ENCODE measurements at places on chromosomes 2 and 18.

- DNase-seq = peak; percentile 31
These were observed 22.4 kb downstream of the CYP27C1 start for GRCh38 chr2:127197475-127198385.

- no peak for DNase-seq
These were observed 146.3 kb downstream of the ANKRD44 start for GRCh38 chr2:197164141-197164754.

GRCh38 chr2:233471291-233472035 lies 95.1 kb downstream of the USP40 start:
- no peak for DNase-seq

- no peak for DNase-seq
These were observed 210.6 kb downstream of the SEPTIN10 start for GRCh38 chr2:109402980-109403840.

DNA sequence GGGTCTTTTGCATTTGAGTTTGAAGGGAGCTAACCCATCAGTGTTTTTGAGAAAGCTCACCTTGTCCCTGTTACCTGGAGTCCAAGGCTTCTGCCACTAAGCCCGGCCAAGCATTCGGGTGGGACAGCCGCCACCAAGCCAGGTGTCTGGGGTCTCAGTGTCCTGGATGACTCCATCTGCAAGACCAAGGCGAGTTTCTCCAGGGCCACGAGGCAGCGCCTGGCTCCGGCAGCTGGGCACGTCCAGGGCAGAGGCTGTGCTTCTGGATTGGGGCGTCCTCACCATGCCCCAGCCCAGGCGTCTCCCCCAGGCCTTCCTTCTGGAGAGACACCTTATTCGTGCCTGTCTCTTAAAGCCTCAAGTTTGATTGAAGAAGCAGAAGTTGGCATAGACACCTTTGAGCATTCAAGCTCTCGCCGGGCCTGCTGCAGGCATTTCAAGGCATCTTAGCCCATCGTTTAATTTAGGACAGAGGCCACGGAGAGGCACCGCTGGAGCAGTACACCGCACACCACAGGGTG lies 24.9 kb downstream of the MLPH start:
- no peak for DNase-seq

DNA sequence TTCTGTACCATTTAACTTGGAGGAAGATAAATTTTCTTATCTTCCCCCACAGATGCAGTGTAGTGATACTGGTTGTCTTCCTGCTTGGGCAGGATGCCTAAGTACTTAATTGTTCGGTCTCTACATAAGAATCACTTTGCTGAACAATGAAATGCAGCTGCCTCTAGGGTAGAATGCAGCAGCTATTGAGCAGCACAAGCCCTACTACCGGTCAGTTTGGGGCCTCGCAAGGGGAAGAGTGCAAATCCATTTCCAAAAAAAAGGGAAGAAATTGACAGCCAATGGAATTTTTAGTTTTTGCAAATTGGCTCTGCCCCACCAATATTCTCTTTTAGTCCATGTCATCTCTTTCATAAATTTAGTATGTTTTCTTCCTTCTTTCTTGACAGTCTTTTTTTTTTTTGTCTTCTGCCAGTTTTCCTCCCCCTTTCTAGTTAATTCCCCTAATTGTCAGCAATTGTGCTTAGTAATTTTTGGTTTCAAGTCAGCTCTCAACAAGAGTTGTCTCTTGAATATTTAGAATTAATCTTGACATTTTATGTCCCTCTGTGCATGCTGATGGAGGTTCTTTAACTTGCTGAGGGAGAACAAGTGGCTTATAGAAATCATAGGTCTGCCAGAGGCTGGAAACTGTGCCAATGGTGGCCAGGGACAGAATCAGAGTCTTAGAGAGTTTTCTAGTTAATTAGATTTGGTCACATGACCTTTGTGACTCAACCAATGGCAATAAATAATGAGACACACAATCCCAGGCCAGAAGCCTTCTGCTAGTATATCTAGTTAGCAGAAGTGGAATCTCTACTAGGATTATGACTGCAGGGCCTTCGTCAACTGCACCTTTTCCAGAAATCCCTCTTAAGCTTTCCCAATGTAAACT lies 270.0 kb downstream of the CTNNA2 start:
- DNase-seq = no peak

DNA sequence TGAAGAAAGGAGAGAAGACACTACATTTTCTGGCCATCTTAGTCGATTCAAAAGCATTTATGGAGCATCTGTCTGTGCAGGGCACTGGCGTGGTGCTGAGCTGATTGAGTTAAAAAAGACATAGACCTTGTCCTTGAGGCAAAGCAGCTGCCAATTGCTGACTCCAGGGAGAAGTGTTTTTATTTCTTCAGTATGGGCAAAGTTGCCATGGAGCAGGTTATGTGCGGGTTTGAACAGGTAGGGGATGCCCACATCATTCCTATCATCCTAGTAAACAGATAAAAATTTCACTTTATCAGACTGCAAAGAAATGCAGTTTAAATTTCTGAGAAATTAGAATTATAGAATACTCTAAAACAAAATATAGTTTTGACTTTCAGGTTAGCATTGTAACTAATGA lies 125.8 kb downstream of the NUP35 start:
- no peak for DNase-seq

DNA sequence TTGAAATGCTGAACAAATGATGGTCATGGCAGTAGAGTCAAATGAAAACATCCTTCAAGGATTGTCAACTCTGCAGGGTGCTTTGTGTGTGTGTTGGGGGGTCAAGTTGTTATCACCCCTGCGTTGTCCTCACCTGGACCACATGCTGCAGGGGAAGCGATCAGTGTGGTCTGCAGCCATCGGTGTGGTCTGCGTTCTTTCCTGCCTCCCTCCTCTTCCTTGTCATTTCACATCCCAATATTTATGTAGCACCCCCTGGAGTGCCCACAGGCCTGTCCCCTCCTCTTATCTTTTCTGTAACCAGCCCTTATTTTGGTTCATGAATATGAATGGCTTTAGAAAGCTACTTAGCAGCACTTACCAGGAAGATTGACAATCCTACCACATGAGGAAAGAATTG lies 38.9 kb downstream of the UGP2 start:
- DNase-seq = no peak

DNA sequence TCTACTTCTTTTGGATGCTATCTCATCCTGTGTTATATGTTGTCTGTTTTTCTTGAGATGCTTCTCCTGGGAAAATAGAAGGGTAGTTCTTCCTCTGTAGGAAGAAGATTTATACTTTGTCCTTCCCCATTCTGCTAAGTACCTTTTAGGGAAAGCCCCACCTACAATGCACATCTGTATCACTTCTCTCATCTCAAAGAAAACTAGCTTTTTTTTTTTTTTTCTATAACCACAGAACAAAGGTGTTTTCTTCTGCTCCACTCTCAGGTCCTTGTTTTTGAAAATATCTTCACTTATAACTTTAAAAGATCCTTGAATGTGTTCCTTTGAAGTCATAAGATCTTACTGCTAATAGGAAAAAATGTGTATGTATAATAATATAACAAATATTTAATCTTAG lies 30.8 kb downstream of the CCDC150 start:
- DNase-seq = no peak

DNA sequence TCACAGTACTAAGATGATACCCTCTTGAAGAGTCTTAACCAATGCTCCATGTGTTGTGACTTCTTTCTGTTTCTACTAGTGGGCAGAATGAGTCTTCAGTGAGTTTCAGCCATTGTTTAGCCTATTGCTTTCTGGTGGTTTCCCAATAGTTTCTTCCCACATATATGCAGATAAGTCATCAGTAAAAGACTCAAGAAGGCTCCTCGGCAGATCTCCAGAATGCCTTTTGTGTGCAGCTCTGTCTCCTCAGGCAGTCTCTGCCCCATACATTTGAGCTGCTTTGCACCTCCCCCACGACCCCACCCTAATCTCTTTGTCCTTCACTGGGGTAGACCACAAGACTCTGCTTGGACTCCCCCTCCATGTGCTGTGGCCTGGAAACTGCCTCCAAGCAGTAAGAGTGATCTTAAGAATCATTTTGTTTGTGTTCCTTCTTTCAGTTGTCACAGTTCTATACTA lies 71.6 kb upstream of the CHRNA1 start:
- DNase-seq = peak; percentile 97

GRCh38 chr2:238162846-238163441 lies 4.2 kb downstream of the ERFE start:
- peak; percentile 44 for DNase-seq

- no peak for DNase-seq
These were observed 139.0 kb upstream of the LINC00305 start for GRCh38 chr18:64287926-64288325.

GRCh38 chr2:33320573-33320972 lies 155.9 kb upstream of the RASGRP3 start:
- DNase-seq = peak; percentile 54

- DNase-seq = no peak
These were observed 51.9 kb downstream of the TSHZ1 start for GRCh38 chr18:75262511-75262910.

- no peak for DNase-seq
These were observed 99.3 kb downstream of the GATA6 start for GRCh38 chr18:22268641-22269128.

- DNase-seq = no peak
These were observed 108.2 kb upstream of the MYCN start for GRCh38 chr2:15832030-15832709.

- DNase-seq = peak; percentile 9
These were observed 48.6 kb upstream of the FSIP2 start for GRCh38 chr2:185689906-185690539.

DNA sequence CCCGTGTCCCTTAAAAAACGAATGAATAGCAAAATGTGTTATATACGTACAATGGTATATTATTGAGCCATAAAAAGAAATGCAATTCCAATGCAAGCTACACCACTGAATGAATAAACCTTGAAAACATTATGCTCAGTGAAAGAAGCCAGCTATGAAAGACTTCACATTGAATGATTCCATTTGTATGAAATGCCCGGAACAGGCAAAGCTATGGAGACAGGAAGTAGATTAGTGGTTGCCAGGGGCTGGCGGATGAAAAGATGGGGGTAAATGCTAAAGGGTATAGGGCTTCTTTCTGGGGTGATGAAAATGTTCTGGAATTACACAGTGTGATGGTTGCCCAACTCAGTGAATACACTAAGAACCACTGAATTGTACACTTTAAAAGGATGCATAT lies 113.3 kb downstream of the NOL10 start:
- no peak for DNase-seq

DNA sequence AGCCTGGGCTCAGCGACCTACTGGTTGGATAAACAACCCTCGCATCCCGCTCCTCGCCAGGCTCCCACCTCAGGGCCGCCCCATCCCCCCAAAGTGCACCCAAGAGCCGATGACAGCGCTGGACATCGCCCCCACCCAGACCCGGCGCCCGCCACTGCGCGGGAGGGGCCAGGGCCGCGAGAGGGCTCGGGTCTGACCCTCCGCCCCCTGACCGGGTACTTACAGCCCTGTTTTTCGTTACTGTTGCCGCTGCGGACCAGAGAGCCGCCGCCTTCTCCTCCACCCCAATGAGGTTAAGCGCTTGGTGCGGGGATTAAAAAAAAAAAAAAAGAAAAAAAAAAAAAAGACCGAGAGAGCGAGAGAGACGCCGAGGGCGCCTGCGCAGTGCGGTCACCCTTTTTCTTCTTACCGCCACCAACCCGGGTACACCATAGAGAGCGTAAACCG lies at the start of gene CLASP1:
Gene CLASP1 (minus strand): TSS at position 314 of the 447 bp plus-strand sequence. CDS start 43,567 bp downstream, outside the sequence.
- DNase-seq = no peak

DNA sequence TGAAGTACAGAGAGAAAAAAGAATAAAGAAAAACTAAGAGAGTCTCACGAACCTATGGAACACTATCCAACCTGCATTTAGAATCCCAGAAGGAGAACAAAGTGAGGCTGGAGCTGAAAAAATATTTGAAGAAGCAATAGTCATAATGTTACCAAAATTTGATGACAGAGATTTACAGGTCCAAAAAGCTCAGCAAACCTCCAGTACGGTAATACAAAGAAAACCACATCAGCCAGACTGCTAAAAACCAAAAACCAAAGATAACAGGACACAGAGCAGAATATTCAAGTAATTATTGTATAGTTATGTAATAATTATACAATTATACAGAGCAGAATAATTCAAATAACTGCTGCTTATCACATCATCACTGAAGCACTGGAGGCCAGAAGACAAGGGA lies 23.7 kb downstream of the ATL2 start:
- DNase-seq = no peak

DNA sequence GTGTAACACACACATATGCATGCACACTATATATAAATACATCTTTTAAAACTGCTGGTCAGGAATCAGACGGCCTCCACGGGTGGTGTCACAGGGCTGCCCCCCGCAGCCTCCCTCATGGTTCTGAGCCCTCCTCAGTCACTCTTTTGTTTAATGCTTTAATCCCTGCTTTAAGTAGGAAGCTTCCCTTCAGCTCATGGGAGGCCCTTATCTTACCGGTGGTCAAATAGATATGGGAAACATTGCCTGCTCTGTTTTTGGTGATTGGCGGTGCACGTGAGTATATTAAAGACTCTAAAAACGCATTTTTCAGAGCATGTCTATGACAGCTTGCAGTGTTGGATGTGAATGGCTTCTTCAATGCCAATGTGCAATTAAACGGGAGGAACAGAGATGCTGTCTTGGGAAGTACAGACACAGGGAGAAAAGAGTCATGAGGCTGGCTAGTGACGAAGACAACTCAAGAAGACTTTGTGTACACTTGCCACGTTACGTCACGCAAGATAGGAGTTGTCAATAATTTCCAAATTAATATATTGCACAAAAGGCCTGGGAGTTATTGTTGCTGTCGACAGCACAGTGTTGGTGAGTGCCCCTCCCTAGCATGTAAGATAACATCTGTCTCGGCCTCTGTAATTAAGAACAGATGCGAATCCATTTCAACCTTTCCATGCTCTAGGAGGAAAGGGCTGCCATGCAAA lies 23.3 kb downstream of the GNLY start:
- DNase-seq = peak; percentile 30

GRCh38 chr18:45277908-45278307 lies 337.4 kb upstream of the SLC14A2 start:
- DNase-seq = no peak

- peak; percentile 65 for DNase-seq
These were observed 7.3 kb downstream of the MMADHC start for GRCh38 chr2:149579972-149580882.

DNA sequence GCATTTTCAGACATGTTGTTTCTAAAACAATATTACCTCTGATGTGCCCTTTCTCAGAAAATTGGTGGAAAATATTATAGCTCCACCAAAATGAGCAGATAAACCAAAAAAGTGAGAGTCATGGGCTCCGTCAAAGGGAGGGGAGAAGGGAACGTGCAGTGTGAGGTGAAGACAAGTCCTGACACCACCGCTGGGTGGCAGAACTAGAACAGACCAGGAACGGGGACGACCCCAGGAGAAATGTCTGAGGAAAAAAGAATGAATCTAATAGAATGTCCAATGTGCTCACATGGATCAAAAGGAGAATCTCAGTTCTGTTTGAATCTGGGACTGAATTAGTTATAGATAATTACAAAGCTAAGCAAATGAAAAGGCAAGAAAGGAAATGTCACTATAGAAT lies 22.6 kb upstream of the BCL2 start:
- peak; percentile 38 for DNase-seq

GRCh38 chr2:52312486-52312885 lies 1280.6 kb upstream of the NRXN1 start:
- DNase-seq = no peak

DNA sequence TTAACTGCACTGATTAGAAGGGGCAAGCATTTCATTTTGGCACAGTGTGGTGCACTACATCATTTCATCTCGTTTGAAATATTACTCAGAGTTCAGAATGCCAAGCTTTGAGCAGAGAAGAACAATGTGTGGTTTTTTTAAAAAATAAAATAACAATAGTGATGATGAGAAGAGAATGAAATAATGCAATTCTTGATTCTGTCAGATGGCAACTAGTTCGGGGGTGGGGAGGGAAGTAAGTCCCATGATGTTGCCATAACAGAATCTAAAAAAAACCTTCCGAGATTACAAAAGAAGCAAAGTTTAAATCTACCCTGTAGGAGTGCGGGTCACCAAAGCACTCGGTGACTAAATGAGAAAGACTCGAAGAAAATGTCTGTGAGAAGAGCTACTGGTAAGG lies 490.4 kb downstream of the NR4A2 start:
- DNase-seq = no peak

All from iris pigment epithelial cell (primary cell).